ENCODE measurements at places on chromosomes 2 and 18.

DNA sequence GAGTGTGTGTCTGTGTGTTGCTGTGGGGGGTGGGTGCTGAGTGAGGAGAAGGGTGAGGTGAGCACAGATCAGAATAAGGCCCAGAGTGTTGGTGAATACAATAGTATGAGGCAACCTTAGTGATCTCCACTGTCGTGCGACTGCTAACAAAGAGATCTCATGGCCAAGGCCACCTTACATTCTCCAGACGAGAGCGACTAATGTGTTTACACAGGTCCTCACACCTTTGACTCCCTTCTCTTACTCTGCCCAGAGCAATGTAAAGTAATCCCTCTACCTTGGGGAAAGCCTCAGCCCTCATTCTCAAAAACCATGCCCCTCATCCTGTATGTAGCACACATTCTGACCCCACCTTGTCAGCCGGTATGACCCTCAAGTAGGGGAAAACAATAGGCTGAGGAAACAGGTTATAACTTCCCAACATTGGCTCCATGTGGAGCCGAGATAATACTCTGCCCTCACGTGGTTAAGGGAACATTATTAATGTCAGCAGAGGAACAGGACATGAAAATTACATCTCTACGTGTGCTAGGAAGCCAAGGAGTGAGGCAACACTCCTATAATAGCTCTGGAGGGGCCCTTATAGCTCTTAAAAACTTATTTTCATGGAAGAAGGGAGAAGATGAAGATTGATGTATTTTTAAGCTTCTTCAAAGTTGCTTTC, 323.0 kb upstream of the NT5C1B start:
- DNase-seq, result no peak

DNA sequence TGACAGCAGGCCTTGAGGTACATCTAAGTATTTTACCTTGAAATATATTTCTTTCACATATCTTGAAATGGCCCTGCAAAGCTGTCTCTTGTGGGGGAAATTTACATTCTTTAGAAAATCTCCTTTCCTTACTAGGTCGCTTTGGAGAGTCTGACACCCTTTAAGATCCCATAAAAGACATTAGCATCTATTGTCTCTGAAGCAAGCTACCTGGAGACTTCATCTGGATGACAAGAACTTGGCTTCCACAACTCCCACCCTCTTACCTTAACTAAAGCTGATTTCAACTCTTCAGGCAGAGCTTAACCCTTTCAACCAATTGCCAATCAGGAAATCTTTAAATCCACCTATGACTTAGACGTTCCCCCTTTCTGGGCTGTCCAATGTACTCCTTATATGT, 219.3 kb downstream of the PIEZO2 start:
- no peak for DNase-seq

DNA sequence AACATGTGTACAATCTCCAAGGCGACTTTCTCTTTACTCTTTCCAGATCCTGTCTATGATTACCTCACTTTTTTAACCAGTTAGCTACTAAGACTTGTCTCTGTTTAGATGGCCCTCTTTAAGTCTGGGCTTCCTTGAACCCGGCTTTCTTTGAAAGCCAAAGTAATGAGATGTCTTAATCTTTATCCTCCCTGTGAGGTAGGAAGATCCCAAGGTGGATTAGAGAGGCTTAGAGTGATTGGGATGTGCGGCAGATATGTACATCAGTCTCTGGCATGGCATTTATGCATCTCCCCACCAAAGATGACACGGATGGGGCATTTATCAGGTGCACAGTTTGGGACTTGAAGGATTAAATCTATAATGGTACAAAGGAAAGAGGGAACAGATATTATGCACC, 186.3 kb downstream of the FSHR start:
- no peak for DNase-seq

GRCh38 chr18:28208712-28209265, 31.9 kb upstream of the CDH2 start:
- no peak for DNase-seq
